ENCODE measurements at places on chromosomes 3 and 15.

GRCh38 chr3:16908016-16908807, 23.5 kb downstream of the PLCL2 start:
- no peak for DNase-seq

DNA sequence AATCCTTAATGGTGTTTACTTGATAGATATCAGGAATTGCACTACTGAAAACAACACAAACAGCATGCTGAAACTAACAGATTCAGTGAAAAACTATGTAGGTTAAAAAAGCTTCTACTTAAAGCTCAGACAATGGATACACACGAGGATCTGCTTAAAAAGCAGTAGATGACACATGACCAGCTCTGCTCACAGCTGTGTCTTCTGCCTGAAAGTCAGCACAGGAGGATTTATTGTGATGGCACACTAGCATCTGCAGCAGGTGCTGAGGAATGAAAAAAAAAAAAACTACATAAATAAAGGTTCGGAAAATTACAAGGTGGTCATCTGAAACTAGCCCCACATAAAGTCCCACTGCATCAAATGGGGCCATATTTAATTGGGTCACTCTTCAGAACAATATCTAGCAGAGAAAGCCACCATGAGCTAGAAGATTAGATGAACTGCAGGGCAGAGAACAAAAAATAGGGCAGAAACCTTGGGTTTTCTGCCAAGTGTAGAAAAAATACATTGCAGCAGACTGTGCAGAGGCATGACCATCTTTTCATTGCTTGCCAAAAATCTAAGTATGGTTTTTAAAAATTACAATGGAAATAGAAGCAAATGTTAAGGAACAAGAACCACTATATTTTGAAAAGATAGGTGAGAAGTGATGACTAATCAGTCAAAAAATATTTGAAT, 13.2 kb upstream of the GOLM2 start:
- no peak for DNase-seq

DNA sequence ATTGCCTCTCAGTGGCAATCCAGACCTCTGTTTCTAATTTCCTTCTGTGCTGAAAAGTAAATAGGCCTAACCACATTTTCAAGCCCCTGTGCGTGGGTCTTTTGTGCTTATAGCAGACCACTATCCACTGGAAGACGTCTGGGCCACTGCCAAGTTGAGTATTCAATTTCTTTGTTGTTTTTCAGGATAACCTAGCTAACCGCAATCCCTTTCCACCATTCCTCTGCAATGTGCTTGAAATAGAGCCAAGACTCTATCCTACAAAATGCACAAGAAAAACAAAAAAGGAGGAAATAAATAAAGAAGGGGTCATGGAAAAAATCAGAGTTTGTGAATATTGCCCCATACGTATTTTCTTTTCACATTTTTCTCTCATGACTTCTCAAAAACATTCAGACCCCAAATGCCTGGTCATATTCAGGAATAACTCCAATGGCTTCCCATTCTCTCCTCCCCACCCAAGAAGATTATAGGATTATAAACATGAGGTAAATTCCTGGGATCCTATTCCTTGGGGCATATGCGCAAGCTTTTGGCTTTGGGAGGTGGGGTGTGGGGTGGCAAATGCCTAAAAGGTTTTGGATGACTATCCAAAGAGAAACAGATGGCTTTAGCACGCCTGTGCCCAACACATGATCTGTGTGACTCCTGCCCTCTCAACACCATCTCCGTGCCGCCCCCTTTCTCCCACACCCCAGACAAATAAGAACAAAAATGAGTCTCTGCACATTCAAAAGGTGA, 217.9 kb upstream of the THBS1 start:
- no peak for DNase-seq

- no peak for DNase-seq
Observed at GRCh38 chr15:72047020-72047419, 70.9 kb downstream of the MYO9A start.

DNA sequence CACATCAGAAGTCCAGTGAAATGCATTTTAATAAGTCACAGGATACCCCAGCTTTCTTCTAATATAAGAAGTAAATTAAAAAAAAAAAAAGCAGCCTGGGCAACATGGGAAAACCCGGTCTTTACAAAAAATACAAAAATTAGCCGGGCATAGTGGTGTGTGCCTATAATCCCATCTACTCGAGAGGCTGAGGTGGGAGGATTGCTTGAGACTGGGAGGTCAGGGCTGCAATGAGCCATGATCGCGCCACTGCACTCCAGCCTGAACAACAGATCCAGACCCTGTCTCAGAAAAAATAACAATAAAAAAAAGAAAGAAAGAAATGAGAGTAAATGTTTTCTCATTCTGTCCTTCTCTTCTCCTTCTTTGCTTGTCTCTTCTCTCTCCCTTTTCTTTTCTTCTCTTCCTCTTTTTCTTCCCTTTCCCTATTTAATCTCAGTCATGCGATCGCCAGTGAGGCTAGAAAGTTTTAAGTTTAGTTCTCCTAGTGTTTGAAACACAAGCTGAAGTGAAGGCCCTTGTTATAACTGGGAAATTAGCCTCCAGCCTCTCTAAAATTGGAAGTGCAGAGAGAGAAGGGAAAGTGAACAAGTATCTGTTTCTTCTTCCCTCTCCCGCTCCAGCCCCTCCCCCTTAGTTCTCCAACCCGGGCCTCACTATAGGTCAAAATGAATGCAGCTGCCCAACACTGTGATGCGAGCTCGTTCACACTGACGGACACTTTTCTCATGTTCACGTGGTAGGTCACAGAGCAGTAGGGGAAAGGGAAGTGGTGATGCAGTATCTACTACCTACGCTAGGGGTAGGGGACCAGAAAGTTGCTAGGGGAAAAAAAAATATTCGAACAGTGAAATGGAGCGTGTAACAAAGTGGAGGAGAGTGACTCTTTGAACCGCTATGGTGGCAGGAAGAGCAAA, 23.5 kb upstream of the TSC22D2 start:
- no peak for DNase-seq

DNA sequence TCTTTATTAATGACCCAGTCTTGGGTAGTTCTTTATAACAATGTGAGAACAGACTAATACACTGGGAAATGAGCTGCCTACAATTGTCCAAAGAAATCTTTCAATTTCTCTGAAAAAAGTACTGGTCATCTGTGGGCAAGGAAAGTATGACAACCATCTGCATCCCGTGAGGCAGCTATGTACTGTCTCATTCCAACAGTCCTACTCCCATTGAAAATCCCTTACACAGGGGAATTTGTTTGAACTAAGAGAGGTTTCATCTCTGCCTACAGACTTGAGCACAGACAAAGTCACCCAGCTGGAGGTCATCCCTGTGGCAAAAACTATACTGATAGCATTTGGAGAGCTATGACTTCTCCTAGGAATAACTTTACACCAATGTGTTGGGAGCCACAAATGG, 27.1 kb downstream of the SHC4 start:
- DNase-seq = no peak

- no peak for DNase-seq
Observed at GRCh38 chr3:127746400-127747057, 73.8 kb downstream of the ABTB1 start.

GRCh38 chr3:4313606-4314293, 10.6 kb downstream of the SETMAR start:
- no peak for DNase-seq

DNA sequence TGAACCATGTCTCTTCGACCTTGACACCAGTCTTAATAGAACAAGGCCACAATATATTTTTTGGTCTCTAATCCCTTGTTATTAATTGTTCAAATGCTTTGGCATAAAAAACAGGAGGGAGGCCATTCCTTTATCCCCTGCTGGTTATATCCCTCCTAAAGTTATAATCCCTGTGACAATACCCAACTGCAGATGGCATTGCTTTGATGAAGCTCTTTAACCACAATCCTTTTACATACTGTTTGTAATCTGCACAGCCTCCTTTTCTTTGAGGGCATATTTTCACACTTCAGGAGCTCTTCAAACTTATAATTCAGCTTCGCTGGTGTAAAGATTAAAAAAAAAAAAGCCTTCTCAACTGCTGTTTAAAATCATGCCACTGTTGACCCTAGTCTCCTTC, 919.0 kb downstream of the EPHA3 start:
- no peak for DNase-seq

DNA sequence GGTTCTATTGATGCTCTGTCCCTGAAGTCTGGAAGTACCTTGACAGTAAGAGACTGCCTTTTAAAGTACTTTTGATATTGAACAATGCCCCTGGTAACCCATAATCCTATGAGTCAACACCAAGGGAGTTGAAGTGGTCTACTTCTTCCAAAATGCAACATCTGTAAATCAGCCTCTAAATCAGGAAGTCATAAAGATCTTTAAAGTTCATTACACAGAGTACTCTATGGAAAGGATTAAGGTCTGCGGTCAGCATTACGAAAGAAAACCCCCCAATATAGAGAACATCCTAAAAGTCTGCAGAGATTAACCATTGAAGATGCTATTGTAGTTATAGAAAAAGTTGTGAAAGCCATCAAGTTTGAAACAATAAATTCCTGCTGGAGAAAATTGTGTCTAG, 52.7 kb upstream of the CMC1 start:
- DNase-seq = no peak

DNA sequence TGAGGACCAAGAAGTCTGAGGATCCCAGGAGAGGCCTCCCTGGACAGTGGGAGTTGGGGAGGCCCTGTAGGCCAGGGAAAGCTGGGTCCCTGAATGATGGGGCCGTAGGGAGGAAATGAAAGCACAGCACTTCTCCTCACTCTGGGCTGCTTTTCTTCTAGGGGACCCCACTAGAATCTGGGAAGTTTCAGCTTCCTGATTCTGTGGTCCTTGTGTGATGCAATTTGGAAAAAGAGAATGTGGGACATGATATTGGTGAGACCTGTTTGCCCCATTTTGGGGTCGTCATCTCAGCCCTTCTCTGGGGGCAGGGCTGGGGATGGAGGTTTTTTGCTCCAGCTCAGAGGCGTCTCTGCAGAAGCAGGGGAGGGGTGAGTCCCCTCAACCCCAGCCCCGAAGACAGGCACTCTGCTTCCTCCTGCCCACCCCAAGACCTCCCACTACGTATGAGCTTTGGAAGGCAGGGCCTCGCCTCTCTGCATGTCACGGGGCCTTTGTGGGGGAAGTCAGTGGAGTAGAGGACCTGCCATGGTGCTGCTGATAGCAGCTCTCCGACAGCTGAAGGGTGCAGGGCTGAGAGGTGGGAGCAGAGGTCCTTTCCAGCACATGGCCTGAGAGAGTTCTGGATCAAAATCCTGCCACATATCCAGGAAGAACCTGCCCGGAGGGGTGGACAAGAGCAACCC, 1.5 kb upstream of the SNX22 start:
- no peak for DNase-seq

DNA sequence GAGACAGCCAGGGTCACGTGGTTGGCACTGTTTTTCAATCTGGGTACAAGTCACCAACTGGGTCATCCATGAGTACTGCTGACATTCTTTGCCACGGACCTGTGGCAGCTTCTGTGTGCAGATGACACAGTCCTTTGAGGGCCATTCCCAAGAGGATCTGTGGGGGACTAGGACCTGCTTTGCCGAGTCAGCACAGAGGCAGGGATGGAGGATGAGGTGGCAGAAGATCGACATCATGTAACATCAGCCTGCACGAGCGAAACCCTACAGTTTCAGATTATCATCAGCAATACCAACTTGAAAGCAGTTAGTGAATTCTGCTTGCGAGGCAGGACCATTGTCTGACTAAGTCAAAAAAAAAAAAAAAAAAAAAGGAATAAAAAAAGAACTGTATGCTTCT, 227.7 kb downstream of the FOXP1 start:
- no peak for DNase-seq

DNA sequence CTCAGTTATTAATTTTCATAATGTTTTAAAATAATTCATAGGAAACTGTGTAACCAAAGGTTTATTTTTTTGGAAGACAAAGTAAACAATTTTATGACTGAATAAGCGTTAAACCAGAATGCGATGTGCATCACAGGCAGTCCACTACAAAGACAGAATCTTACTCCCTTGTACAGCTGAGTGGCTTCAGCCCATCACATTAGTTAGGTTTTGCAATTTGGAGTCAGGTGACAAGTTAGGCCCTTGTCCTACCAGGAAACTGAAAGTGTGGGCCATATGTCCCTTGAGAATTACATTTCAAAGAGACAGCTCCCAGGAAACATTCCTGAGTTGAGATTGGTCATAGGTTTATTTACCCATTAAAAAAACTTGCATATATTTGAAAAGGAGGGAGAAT, 156.3 kb downstream of the MEX3B start:
- no peak for DNase-seq

- DNase-seq = no peak
Observed at GRCh38 chr3:72439321-72440183, 408.7 kb downstream of the SHQ1 start.

DNA sequence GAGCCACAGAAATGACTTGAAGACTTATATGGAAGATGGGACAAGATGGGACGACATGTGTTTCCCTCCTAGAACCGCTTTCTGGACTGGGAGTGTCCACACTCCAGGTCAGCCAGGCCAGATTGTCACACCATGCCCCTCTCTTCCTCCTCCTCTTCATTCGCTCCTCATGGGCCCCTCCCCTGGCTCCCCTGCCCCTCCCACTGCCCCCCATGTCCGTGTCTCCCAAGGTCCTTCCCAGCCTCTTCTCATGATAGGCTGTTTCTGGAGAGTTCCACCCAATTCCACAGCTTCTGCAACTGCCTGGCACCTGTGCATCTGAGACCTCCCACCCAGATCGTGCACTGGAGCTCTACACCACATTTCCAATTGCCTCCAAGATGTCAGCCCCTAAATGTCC, 6.6 kb downstream of the MYO5C start:
- no peak for DNase-seq

DNA sequence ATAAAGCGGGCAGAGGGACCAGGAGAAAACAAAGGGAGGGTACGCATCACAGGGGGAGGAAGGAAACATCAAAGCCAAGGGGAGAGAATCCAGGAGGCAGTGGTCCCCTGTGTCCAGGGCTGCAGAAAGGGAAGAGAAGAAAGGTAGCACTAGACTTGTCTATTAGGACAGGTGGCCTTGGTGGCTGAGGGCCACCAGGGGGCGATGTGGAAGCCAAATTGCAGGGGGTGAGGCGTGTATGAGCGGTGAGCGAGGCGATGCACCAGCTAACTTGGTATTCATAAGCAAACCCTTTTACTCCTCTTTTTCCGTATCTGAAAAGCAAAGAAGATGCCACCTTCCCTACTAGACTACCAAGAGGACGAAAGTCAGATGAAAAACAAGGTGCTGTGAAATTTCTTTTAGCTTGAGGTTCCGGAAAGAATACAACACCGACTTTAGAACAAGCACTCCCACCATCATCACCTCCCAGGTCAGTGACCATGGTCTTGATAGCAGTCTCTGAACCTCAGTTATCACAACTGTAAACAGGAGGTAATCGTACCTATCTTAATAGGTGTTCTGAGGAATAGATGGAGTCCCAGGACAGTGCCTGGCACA, 654.4 kb upstream of the ADAMTS9 start:
- DNase-seq = no peak

- DNase-seq = no peak
Observed at GRCh38 chr3:38455639-38456430, 2.1 kb downstream of the ACVR2B start.

- no peak for DNase-seq
Observed at GRCh38 chr3:162799910-162800309, 1303.3 kb downstream of the OTOL1 start.

GRCh38 chr15:66997212-66997611, 68.2 kb upstream of the SMAD3 start:
- DNase-seq = no peak

- DNase-seq = no peak
Observed at GRCh38 chr3:188649521-188649920, 495.6 kb downstream of the LPP start.

Measured in stimulated activated CD8-positive, alpha-beta memory T cell treated with anti-CD3 and anti-CD28 coated beads, Interleukin-2, amount 100 ng/mL, for 1 hour (primary cell).